T follicular helper cell (primary cell): ENCODE measurements at places on chromosomes 3 and 15.

GRCh38 chr3:9405756-9406155, 8.3 kb downstream of the SETD5 start:
- no peak for DNase-seq

DNA sequence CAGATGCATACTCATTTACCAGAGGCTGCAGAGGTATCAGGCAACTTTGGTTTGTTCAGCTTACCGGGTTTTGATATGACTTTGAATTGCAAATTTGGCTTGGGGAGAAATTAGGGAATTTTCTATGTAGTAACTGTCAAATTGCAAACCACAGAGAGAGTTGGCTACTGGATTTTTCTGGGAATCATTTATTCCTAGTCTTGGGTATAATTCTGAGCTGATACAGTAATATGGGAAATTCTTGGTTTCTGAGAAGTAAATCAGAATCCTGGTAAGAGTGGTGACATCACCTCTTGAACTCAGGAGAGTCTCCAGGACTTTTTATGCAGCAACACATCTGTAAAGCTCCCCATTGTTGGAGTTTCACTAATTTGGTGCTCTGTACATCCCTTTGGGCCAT, 39.0 kb downstream of the GAP43 start:
- DNase-seq, result no peak

GRCh38 chr3:114144909-114145688, 33.8 kb downstream of the DRD3 start:
- no peak for DNase-seq

GRCh38 chr15:84772467-84772866, 24.1 kb downstream of the ZNF592 start:
- DNase-seq, result no peak

- no peak for DNase-seq
Observed at GRCh38 chr3:72452745-72453144, 395.5 kb downstream of the SHQ1 start.

DNA sequence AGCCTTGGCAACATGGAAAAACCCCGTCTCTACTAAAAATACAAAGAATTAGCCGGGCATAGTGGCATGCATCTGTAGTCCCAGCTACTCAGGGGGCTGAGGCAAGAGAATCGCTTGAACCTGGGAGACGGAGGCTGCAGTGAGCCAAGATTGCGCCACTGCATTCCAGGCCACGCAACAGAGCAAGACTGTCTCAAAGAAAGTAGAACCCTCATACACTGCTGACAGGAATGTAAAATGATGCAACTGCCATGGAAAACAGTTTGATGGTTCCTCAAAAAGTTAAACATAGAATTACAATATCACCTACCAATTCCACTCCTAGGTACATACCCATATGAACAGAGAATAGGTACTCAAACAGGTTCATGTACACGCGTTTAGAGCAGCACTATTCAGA, 158.9 kb downstream of the TBC1D5 start:
- DNase-seq, result no peak

- peak; percentile 48 for DNase-seq
Observed at GRCh38 chr15:66603301-66604179, 37.7 kb upstream of the LCTL start.

DNA sequence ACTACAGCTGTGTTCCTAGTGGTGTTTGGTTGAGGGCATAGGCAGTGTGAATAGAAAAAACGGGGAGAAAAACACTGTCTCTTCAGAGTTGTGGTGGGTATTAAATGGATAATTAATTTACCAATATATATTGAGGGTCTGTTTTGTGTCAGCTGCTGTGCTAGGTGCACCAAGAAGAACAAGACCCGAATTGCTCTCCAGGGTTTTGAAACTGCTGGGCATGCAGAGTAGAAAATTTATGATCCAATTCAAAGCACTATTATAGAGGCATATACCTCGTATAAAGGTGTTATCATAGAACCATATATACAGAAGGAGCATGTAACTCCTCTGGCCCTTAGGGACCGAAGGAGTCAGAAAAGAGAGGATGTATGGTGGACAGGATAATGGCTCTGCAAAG, 1.6 kb upstream of the NMD3 start:
- DNase-seq, result no peak

DNA sequence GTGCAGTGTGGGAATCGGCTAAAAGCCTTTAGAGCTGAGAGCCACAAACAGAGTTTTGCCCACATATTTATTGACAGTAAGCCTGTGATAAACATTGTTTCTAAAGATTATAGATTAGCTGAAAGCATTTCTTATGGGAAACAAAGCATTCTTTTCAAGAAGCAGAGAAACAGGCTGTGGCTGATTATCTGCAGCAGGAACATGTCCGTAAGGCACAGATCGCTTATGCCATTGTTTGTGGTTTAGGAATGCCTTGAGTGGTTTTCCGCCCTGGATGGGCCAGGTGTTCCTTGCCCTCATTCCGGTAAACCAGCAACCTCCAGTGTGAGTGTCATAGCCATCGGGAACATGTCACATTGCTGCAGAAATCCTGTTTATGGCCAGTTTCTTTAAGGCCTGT, 12.5 kb downstream of the XYLB start:
- no peak for DNase-seq

DNA sequence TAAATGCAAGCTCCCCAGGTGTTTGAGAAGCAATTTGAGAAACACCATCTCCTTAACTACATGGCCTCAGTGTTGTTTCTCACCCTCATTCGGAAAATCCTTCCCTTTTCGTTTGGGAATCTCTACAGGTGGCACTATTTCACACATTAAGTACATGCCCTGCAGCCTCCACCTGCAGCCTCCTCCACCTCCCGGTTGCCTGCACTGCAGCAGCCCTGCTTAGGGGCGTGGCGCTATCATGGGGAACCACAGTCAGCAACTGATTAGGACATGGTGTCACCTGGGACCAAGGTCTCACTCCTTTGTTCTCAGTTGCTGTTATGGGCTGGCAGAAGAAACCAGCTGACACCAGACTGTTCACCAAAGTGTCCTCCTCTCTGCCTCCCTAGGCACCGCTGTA, 11.7 kb upstream of the ZNF774 start:
- DNase-seq, result no peak

DNA sequence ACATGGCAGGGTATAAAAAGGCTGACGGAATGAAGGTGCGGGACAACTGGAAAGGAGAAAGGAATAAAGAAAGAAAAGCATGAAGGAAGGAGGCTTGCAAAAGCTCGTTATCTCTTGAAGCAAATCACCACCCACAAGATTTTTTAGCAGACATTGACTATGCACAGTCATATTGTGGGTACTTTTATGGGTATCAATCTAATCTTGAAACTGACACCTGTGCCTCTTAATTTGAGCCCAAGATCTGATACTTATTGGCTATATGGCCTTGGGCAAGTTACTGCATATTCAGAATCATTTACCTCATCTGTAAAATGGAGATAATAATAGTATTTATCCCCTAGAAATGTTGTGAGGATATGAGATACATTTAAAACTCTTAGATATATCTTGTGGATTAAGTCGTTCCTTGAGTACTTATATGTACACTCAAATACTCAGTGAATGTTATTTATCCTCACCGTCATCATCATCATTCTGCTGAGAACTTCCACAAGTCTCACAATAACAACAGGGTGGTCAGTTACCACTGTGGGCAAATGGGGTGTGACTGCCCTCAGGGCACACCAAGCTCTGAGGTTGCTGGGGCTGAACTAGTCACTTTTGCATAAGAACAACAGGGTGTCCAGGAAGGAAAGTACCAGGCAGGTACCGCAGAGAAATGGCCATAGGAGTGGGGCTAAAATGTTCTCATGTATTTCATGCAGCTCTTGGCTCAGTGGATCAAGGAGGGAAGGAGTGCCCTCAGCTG, 266.1 kb downstream of the SLC9A9 start:
- DNase-seq, result no peak
